ENCODE measurements at places on chromosomes 4 and X.

DNA sequence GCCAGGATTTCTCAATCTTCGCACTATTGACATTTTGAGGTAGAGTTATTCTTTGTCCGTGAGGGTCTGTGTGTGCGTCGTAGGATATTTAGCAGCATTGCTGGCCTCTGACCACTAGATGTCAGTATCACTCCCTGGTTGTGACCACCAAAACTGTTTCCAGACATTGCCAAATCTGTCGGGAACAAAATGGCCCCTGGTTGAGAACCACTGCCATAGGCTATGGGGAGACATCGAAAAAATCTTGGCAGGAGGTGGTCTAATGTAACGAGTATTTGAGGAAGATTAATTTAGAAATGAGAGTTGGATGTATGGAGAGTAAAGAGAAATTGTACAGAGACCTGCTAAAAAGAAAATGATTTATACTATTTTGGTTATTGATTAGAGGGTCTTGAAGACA lies 108.4 kb downstream of the DOCK11 start:
- DNase-seq, result no peak

DNA sequence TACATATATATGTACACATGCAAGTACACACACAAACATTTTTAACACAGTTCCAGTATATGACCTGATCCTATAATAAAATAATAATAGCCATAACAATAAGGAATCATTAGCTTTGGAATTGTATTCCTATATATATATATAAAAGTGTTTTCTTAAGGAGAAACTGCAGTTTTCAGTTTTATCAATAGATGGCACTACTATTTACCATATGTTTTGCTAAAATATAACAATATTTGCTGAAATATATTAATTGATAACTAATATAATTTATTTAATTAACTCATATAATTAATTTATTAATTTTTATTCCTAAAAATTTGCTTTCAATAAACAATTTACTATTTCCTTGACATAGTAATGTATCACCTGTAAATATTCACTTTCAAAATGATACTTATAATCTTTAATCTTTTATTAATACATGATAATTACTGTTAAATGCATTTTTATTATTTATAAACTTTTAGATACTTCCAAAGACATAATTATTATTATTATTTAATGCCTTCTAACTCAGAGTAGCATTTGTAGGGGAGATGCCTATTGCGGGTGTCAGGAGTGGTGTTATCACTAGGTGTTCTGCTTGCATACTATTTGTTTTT lies 599.5 kb downstream of the FSTL5 start:
- no peak for DNase-seq

- DNase-seq, result no peak
These were observed 717.3 kb upstream of the ACTRT1 start for GRCh38 chrX:128769495-128769894.

- DNase-seq, result no peak
These were observed 70.5 kb downstream of the HADH start for GRCh38 chr4:108060164-108060563.

DNA sequence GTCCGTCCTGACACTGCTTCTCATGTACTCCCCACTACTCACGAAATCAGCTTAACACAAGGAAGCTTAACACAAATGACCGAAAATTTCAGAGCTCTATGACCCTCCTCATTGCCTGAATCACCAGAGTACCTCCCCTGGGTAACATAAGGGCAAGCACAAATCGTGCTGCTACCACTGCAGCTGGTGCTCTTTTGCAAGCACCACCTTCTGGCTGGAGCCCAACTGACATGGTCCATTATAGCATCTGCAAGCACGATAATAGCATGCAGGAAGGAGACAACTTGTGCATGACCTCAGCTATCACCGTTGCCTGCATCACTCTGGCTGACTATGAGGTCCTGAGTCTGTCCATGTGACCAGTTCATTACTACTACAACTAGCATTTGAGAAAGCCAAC lies 308.0 kb downstream of the TEX13C start:
- DNase-seq, result no peak

DNA sequence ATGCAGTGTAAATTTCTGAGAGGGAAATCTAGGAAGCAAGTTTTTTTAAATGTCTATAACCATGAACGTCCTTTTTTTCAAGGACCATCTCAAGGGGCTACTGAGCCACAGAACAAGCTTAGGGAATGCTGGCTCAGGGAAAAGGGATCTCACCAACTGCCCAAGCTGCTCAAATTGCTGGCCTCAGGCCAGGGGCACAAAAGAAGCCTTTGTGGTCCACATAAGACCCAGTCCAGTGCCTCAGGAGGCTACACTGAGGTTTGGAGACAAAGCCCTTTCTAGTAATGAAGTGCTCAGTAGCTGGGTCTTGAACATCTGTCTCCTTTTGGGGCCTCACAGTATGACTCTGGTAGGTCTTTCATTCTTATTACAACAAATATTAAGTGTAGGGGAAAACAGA lies 305.5 kb downstream of the RAB28 start:
- DNase-seq, result no peak

GRCh38 chr4:186875476-186875875 lies 151.8 kb upstream of the FAT1 start:
- no peak for DNase-seq

GRCh38 chr4:42955746-42956505 lies 63.4 kb downstream of the GRXCR1 start:
- DNase-seq, result no peak

DNA sequence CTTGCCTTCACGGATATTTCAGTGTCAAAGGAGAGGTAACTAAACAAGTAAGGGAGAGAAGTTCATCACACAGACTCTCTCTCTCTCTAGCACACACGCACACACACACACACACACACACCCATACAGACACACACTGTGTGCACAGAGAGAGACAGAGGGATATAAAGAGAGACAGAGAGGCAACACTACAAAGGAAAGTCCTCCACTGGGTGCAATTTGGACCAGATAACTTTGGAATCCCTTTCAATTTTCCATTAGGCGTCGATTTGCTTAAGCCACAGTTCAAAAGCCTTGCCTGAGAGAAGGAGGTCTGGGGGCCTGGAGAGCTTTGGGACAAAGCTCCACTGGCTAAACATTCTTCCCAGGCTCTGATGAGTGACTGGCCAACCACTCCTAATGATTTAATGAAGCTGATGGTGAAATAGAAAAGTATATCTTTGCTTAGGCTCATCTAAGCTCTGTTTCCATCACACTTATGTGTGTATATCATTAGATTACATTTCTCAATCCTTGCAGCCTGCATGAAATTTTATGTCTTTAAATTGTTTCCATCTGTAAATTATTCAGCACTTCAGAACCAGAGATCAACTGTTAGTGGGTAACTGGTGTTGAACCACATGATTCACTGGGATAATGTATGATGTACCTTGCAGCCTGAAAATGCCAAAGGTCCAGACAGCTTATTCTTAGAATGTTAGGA lies 180.8 kb downstream of the MAGEB17 start:
- DNase-seq, result no peak

GRCh38 chrX:53122013-53122412 lies 28.1 kb downstream of the KANTR start:
- no peak for DNase-seq

GRCh38 chrX:3963980-3964379 lies 250.5 kb upstream of the PRKX start:
- no peak for DNase-seq

DNA sequence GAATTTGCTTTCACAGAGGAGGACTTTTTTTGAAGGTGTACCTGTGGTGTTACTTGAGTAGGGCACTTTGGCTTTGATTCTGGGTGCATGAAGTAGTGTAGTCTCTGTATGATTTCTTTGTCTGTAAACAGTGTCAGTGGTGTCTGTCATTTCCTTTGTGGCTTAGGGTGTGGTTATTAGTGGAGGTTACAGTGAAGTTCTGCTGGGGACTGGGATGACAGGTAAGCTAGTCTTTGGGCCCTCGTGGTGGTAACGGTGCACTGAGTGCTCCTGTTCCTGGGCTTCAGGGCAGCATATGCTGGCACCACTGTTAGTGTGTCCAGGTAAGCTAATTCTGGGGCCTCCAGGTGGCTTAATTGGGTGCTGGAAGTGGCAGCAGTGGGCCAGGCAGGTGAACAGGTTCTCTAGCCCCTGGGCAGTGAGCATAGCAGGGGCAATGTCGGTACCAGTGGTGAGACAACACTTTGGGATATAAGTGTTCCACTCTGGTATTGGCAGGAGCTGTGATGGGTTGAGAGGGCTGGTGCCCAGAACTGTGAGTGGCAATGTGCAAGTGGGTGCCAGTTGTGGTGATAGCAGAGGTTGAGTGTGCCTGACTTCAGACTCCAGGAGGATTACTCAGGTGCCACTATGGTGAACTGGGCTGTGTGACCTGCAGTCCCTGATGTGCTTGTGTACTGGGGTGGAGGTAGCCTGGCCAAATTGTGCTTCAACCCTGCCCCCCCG lies 26.0 kb upstream of the VSIG1 start:
- DNase-seq, result no peak

DNA sequence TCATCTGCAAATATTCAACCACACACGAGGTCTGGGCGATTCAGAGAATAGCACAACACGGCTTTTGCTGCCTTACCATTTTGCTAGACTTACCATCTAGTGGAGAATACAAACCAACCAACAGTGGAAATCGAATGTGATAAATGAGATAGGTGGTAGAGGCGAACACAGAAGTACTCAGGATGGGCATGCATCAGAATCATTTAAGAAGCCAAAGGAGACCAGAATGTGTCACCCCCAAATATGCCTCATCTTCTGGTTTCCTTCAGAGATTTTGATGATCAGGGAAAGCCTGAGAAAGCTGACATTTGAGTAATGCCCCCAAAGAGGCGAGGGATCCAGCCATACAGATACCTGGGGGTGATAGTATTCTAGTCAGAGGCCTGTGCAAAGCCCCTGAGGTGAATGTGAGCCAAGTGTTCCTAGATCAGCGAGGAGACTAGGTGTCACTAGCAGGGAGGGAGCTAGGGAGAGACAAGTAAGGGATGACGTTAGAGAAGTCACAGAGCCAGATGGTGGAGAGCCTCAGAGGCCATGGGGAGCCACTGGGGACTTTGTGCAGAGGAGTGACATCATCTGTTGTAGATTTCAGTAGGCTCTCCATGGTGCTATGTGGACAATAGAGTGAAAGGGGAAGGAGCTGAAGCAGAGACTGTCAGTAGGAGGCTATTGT lies 1.7 kb downstream of the MTMR1 start:
- DNase-seq, result no peak

DNA sequence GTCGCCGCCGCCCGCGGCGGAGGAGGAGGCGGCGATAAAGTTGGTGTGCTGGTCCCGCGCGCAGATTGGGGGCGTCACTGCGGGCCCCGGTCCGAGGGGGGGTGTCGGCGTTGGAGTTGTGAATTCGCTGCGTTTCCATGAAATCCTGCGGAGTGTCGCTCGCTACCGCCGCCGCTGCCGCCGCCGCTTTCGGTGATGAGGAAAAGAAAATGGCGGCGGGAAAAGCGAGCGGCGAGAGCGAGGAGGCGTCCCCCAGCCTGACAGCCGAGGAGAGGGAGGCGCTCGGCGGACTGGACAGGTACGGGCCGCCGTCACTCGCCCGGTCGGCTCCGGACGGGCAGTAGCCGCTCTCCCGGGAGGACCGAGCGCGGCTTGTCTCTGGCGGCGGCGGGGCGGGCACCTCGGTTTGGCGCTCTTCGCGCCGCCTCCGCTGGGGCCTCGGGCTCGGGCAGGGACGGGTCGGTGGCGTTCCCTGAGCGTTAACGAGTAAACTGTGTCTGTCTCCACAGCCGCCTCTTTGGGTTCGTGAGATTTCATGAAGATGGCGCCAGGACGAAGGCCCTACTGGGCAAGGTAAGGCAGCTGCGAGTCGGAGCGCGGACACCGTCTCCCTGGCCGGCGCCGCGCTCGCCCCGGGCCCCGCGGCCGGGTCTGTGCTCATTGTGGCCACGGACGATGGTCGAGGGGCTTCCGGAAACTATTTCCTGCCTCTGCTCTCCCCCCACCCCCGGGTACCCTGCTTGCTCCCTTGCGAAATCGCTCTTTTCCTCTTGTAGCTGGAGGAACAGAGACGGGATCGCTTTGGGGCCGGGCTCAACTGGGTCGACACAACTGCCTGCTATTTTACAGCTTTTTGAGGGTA lies 658 bp downstream of the KDM6A start:
- DNase-seq, result no peak

DNA sequence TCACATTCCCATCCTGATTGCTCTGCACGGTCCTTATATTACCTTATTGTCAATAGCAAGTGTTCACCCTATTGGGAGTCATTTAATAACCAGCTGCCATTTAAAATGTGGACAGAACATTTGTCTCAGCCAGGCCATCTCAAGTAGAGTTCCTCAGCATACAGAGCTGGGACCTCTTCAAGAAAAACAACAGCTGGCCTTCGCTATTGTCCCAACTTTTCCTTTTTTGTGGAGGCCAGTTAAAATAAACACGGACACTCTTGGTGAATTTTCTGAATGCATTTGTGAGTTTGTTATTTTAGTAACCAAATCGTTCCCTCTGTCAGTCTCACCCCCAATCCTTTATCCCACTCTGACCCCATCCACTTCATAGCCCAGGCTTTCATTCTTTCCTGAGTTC lies 395.3 kb upstream of the PITX2 start:
- DNase-seq, result no peak

- DNase-seq, result no peak
These were observed 194.3 kb downstream of the SLC4A4 start for GRCh38 chr4:71533121-71533520.
